Amygdala (tissue), 56 donors: ENCODE measurements at places on chromosomes 7 and 10.

DNA sequence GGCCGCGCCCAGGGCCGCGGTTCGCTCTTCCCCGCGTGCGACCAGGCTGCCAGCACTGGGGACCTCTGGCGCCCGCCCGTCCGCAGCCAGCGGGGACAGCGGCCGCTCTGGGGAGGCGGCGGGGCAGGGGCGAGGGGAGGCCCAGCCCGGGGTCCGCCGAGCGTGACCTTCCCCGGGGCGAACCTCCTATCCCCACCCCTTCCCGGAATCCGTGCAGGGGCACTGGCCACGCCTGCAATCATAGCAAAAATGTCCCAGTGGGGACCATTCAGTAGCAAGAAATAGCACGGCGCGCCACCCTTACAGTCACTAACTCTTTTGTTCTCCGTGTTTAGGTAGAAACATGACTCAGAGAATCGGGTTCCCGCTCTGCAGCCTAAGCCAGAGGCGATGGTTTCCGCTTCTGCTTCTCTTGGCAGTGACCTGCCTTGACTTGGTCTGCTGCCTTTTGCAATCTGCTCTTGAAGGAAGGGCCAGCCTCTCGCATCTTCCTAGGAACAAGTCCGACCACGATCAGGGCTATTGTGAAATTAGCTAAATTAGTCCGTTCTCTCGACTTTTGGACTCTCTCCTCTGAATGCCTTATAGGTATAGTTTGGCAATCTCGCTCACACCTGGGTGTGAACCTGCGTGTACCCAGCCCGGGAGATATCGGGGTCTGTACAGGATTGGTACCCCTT, 79.3 kb upstream of the ACBD5 start:
- no peak for DNase-seq

GRCh38 chr10:125871338-125871737, 9.8 kb downstream of the DHX32 start:
- no peak for DNase-seq

DNA sequence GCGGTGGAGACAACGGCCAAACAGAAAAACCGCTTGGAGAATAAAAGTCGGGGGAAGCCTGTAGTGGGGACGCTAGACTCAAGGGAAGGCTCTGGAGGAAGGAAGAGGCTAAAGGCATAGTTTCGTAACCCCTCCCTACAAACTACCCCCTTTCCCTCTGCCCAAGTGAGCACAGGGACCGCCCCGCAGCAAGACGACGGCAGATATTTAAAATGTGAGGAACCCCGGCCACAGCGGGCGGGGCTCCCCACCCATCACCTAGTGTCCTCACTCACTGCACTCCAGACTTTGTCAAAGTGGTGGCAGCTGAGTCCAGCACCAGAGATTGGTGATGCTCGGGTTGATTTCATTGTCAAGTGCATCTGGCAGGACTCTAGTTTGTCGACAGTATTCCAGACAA, 69.1 kb downstream of the PRKAG2 start:
- DNase-seq, result no peak

DNA sequence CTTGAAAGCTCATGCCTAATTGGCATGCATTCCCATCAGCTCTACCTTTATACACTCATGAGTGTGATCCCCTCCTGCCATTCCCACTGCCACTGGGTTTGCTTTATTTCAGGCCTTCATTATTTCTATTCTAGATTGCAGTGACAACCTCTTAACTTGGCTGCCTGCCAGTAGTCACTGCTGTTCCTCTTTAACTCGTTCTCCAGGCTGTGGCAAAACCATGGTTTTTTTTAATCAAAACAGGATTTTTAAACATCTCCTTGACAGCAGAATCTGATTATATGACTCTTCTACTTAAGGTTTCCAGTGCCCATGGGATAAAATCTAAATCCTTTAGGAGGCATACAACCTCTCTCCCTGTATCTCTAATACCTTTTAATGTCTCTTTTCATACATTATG, 223.7 kb upstream of the PCDH15 start:
- DNase-seq, result no peak

GRCh38 chr10:75358835-75359421, 42.6 kb downstream of the ZNF503 start:
- no peak for DNase-seq

GRCh38 chr10:110009736-110010475, 2.1 kb downstream of the ADD3 start:
- no peak for DNase-seq

GRCh38 chr7:154783281-154783909, 219.5 kb downstream of the PAXIP1 start:
- DNase-seq, result no peak

GRCh38 chr10:109892117-109892516, 31.2 kb downstream of the XPNPEP1 start:
- DNase-seq, result no peak

- no peak for DNase-seq
Measured at GRCh38 chr10:81534991-81535390, 340.0 kb upstream of the NRG3 start.

GRCh38 chr10:117221156-117221711, 19.7 kb upstream of the SLC18A2 start:
- no peak for DNase-seq

DNA sequence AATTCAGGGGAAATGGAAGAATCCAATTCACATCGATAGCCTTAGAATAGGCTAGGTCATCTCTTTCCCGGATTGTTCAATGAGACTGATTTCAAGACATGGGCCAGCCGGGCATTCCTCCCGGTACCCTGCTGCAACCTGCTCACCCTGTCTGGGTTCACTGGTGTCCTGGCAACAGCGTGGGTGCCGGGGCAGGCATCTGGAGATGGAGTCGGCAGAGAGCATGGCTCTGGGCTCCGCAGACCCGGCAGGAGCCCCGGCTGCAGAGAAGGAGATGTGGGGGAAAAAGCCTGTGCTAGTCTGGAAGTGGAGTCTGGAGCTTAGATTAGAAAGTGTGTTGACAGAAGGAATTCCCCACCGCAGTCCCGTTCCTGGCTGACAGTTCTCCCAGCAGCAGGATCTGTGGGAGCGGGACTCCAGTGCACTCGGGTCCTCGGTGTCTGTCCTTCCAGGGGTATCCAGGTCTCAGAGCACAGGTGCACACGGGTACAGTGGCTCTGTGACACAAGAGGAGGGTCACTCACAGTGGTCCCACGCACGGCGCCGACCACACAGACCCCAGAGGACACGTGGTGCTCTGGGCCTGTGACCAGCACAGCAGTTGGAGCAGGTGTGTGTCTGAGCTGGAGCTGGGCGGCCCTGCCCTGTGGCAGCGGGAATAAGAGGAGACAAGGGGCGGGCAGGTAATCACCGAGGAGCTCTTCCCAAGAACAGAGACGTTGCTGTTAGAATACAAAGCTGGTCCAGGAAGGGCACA, 65.7 kb upstream of the PITRM1 start:
- DNase-seq, result no peak

DNA sequence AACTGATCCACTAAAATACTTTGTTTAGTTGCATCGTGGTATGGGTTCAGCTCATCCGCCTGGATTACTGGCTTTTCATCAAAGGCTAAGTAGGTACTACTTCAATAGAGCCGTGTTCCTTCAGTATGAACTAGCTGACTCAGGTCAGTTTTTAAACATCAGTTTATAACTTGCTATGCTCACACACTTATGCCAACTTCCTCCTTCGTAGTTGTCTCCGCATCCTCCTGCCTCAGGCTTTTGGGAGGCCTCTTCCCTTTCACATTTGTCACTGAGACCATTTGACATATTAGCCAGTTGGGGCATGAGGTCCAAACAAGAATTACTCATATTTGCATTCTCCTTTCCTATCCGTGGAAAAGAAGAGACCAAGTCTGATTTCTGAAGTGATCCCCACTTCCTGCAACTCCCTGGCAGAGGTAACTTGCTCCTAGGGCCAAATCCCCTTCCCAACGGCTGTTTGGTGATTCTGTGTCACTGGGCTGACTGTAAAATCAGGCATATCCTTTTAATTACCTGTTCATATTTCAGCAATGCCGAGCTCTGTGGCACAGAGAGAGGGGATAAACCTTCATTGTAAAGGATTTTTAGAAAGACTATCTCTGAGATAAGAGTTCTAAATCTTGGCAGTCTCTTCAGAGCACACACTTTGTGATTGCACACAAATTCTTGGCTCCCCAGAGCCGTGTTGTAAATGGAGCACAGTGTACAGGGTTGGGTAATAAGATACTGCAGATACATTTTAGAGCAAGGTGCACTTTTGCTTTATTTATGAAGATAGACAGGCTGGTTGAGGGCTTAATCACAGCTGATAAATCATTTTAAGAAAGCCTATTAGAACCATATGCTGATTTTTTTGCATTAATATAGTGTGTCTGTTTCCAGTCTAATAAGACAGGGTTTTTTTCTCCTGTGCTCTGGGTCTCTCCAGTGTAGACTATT, 108.0 kb downstream of the CREB5 start:
- DNase-seq, result no peak

DNA sequence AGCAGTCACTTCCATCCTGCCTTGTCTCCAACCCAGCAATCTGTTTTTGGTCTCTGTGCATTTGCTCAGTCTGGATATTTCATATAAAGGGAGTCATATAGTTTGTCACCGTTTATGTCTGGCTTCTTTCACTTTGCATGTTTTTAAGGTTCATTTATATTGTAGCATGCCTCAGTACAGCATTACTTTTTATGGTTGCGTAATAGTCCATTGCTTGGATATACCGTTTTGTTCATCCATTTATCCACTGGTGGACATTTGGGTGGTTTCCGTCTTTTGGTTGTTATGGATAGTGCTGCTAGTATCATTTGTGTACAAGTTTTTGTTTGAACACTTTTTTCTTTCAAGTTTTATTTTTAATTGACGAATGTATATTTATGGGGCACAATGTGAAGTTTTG, 18.2 kb downstream of the TBC1D12 start:
- no peak for DNase-seq

GRCh38 chr10:74901867-74902450, 75.6 kb downstream of the KAT6B start:
- no peak for DNase-seq

- DNase-seq, result no peak
Measured at GRCh38 chr10:36592964-36593363, 532.4 kb upstream of the ANKRD30A start.

DNA sequence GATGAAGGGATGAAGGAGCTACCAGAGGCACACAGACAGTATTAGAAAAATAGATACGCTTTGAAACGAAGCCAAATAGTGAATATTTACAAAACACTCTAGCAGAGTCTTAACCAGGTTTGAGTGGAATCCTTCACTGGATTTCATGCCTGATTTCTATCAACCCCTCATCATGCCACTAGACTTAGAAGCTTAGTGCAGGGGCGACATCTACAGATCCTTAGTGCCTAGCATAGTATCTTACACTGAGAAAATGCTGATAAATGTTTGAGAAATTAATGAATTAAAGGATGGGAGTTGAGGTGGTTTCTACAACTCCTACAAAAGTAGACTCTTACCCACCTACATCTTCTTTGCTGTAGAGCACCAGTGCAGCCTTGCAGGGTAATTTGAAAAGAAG, 54.7 kb upstream of the CCNJ start:
- DNase-seq, result no peak

GRCh38 chr10:19332304-19332703, 283.7 kb downstream of the MALRD1 start:
- no peak for DNase-seq

- no peak for DNase-seq
Measured at GRCh38 chr10:120505866-120506265, 48.8 kb downstream of the PLPP4 start.

- no peak for DNase-seq
Measured at GRCh38 chr10:75660823-75661222, 229.4 kb downstream of the LRMDA start.

DNA sequence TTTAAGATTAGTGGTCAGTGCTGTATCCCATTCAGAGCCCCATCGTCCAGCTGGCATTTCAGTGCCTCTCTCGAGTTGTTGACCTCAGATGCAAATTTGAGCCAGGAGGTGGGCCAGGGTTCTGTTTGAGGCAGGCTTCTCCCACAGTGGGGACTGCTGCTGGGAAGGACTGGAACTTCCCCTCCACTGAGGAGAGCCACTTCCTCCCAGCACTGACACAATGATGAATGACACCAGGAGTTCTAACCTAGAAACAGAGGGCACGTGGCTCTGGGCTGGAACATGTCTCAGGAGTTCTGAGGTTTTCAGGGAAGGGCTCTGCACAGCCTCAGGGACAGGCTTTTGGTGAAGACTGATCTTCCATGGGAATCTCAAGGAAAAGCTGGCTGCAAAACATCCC, 18.3 kb upstream of the BTBD16 start:
- no peak for DNase-seq

DNA sequence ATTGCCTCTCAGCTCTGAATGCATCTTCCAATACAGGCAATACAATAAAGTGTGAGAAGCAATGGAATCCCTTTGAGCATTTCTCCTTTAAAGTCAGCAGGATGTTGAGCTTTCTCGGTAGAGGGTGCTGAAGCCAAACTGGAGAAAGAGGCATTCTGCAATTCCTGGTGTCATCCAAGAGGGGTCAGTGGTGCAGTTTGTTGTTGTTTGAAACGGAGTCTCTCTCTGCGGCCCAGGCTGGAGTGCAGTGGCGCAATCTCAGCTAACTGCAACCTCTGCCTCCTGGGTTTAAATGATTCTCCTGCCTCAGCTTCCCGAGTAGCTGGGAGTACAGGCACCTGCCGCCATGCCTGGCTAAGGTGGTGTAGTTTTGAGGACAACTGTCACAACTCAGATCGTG, 486.5 kb downstream of the CALN1 start:
- DNase-seq, result no peak

GRCh38 chr10:95694665-95695064, 938 bp upstream of the TCTN3 start:
- no peak for DNase-seq

DNA sequence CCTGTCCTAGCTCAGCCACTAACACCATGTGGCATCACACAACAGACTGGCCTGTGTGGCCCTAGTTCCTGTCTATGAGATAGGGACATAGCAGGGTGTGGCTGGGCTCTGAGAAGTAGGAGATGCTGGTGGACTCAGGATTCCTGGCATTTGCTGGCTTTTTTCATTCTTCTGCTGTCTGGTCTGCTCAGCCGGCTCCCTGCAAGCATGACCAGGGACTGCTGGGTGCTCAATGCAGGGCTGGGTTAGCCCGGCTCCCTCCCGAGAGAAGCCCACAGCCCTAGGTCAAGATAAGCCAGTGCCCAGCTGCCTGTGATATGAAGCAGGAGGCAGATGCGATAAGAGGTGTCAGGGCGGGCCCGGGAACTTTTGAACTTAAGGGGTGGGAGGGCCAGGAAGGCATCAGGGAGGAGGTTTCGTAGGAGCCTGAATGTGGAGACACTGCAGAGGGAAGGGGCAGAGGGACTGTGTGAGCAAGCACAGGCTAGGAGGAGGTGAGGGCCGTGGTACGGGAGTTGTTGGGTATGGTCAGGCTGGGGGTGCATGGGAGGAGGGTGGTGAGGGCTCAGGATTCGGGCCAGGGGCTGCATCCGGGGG, 3.5 kb downstream of the AQP1 start:
- no peak for DNase-seq

DNA sequence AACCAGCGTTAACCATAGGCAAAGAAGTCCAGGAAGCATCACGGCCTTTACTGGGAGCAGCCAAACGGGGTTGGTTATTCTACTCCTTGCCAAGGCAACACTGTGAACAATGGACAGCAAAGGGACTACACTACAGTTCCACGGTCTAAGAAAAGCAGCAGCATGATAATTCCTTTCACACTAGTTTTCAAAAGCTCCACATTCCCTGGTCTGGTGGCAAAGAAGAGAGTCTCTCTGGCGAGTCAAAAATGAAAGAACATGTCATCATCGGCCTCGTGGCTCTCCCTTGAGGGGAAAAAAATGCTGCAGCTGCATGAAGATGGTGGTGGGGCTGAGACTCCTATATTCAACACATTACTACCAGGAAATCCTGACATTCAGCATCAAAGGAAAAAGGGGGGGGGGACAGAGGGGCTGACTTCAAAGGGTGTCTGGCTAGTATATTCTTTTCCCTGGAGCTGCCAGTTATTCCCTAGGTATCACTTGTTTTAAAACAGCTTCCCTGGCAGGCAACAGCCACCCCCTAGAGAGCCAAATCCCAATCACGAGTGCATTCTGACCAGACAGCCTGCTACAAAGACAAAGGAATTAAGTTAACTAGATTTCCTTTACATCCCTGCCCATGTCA, 49.1 kb downstream of the SLC37A3 start:
- no peak for DNase-seq
